ENCODE measurements at places on chromosomes 5 and 9.

- DNase-seq: no peak
Measured at GRCh38 chr5:141634720-141635119, 1.9 kb downstream of the HDAC3 start.

GRCh38 chr5:60779466-60779865 lies 64.6 kb downstream of the ELOVL7 start:
- DNase-seq: no peak

GRCh38 chr9:25702536-25702935 lies 24.3 kb upstream of the TUSC1 start:
- no peak for DNase-seq

- DNase-seq: no peak
Measured at GRCh38 chr9:7578951-7579350, 220.6 kb downstream of the DMAC1 start.

DNA sequence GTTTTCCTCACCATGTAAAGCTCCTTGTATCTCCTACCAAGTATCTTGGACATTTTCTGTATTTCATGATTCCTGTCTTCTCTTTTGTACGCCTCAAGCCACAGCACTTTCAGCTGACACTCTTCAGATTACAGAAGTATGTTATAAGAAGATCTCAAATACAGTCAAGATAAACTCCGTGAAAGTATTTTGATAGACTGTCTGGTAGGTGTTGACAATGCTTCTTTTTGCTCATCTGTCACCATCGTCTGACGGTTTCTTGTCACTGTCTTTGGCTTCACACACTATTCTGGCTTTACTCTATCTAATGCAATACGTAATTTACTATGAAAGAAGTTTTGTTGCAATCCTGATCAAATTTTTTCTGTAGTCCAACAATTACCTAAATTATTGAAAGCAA lies 294.5 kb upstream of the CDH12 start:
- DNase-seq: no peak

GRCh38 chr5:141793881-141794280 lies 84.3 kb downstream of the PCDH1 start:
- DNase-seq: no peak

- DNase-seq: no peak
Measured at GRCh38 chr9:105254226-105254625, 9.8 kb downstream of the SLC44A1 start.

- DNase-seq: no peak
Measured at GRCh38 chr9:545480-545879, 296.0 kb upstream of the DMRT1 start.

DNA sequence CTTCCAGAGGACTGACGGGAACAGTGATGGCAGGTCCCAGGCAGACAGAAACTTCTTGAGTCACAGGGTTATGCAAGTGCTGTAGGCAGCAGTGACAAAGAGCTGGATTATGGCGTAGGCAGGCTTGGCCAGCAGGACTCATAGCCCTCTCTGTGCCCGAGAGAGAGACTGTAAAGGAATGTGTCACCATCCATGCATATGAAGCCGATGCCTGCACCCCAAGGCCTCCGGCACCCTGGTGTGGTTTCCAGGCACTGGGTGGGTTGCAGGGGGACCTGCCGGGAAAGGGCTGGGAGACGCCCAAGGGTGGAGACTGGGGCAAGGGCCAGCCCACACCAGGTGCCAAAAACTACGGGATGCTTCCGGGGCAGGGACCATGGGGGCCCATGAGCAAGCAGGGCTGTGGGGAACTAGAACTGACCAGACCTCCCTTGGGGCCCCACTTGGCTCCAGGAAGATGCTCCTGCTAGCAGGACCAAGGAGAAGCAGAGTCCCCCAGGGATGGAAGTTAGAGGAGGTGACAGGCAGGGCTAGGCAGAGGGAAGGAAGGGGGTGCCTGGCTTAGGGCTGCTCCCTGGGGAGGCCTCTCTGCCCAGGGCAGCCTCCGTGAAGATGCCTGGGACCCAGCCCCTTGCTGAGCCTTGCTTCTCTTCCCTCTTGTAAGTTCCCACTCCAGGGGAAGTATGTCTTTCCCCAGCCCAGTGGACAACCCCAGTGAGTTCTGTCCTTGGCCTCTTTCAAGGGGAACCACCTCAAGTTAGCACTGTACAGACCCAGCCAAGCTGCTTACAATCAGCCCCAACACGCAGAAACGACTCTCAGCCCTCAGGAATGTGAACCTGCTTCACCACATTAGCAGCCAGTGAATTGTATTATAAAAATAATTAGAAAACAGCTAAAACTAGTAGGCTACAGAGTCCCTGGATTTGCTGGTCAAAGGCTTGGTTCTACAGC lies 10.5 kb upstream of the IPPK start:
- no peak for DNase-seq

GRCh38 chr9:33372900-33373299 lies 29.5 kb downstream of the AQP7 start:
- DNase-seq: no peak

DNA sequence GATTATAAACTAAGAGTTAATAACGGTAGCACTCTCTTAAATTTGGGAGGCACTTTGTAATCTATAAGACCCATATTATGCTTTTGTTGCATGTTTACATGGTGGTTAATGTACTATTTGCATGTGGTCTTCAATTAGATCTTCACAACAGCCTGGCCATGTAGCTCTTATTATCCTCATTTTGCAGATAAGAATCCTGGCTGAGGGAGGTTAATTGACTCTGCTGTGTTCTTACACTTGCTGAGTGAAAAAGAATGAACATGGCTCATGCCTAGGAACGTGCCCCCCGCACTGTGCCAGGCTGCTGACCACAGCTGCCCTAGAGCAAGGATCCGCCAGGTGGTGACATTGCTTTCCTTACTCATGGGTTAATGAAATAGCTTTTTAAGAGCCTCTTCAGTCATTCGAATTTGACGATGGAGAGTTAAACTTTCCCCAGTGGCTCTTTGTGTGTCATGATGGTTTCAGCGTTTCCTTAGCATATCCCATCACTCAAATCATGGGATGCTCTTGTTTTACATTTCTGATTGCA lies 97.9 kb downstream of the CDH6 start:
- no peak for DNase-seq

DNA sequence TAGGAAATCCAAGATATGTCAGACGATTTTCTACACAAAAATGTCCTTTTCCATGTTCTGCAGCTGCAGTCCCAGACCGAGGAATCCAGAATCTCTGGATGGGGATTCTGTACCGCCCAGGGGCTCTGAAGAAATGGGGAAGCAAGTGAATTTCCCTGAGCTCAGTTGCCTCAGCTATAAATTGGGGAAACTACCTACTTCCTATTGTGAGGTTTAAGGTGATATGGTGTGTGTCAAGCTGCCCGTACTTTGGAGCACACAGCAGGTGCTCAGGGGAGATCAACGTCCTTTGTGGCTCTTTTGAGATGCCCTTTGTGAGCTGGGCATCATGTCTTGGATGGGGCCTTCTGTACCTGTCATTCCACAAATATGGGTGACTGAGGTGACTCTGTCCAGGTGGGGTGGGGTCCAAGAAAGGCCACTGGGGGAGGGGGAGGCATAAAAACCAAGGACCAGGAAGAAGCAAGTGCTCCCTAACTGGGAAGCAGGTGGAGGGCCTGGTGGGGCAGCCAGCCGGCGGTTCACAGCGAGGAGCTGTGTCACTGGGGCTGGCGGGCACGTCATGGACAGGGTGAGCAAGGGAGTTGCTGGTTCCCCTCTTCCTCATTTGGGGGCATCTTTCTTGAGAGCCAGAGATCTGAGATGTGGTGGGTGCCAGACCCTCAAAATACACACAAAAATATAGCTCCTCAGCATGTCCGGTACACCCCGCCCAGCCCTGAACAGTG lies 116.0 kb downstream of the CRB2 start:
- no peak for DNase-seq

DNA sequence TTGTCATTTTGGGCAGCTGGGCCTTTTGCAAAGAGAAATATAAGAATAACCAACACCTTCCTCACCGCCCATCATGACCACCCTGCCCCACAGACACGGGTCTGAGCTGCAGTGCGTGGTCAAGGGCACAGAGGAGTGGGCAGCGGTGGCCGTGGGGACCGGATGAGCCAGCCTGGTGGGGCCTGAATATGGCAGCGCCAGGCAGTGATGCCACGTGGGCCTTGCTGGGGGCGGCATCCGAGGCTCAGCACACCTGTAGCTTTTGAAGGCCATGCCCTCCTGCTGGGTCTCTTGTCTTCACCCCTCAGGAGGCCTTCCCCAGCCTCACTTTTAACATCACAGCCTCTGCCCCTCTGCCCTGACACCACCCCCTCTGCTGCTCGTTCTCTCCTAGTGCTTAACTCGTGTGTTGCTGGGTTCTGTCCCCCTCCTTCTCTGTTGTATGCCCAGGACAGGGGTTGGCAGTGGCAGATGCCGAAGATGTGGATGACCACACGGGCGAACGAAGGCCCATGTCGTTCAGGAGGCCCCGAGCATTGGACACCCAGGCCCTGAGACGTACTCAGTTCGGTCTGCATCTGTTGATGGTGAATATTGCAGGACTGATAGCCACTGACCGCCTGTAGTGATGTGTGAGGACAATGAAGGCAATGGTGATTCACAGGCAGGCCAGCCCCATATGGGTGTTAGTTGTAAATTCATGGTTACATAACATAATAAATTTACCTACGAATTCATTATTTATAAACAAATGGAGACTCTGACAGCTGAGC lies 46.0 kb downstream of the AHRR start:
- no peak for DNase-seq

DNA sequence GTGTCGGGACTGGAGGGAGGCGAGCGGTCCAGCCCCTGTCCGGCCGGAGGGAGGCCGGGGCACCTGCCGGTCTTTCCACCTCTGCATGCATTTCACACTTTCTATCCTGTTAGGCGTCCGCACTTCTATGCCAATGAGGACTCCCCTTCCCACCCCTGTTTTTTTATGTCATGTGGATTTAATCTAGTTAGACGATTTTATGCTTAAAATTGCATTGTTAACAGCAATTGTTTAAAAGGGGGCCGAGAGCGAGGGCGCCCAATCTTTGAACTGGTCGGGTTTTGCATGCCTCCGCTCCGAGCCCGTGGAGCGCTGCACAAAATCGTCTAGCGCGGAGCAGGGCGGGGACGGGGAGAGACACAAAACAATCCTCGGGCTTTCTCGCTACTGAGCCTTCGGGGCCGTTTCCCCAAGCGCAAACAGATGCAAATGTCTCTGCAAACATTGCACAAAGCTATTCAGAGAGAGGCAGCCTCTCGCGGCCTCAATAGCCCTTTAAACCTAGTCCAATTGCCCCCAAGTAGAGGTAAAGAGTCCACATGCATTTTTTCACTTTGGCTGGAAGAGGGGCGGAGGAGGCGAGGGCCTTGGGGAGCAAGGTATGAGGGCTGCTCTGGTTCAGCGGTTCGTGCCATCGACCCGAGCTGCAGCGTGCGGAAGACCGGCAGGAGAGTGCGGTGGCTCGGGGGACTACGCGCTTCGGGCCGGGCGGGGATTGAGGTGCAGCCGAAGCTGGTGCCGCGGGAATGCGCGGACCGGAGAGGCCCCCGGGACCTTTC lies 37.5 kb upstream of the TIFAB start:
- DNase-seq: no peak

DNA sequence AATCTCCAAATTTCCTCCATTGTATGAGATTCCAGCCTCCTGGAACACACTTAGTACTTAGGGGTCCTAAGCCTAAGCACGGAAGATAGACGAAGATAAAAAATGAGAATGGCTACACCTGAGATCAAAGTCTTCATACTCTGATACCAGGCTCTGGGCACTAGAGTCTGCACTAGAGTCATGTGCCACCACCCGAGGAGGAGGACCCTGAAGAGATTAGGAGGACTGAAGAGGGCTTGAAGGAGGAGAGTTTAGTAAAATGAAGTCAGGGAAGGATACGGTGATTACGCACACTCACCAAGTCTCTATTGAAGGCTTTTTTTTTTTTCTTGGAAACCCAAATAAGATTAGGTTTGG lies 573 bp upstream of the SPATA24 start:
- DNase-seq: no peak

DNA sequence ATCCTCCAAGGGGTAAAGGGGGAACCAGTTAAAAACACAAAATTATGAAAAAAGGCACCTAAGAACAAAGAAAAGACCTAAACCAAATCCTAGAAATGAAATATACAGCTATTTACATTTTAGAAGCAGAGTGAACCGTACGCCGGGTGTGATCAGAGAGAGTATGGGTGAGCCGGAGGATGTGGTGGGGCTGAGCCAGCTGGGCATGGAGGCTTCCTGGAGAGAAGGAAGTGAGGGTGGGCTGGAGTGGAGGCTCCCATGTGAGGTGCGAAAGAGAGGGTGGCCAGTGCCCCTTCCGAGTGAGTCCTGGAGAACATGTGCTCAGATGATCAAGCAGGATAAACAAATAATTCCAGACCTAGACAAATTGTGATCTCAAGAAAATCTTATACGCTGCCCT lies 111.6 kb downstream of the CACNA1B start:
- DNase-seq: no peak

DNA sequence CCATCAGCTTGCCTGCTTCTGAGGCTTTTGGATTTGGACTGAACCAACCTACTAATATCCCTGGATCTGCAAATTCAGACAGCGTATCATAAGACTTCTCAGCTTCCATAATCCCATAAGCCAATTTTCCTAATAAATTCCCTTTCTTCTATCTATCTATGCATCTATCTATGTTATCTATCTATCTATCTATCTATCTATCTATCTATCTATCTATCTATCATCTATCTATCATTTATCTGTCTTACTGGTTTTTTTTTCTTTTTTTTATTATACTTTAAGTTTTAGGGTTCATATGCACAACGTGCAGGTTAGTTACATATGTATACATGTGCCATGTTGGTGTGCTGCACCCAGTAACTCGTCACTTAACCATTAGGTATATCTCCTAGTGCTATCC lies 2045.4 kb upstream of the CDH6 start:
- no peak for DNase-seq

DNA sequence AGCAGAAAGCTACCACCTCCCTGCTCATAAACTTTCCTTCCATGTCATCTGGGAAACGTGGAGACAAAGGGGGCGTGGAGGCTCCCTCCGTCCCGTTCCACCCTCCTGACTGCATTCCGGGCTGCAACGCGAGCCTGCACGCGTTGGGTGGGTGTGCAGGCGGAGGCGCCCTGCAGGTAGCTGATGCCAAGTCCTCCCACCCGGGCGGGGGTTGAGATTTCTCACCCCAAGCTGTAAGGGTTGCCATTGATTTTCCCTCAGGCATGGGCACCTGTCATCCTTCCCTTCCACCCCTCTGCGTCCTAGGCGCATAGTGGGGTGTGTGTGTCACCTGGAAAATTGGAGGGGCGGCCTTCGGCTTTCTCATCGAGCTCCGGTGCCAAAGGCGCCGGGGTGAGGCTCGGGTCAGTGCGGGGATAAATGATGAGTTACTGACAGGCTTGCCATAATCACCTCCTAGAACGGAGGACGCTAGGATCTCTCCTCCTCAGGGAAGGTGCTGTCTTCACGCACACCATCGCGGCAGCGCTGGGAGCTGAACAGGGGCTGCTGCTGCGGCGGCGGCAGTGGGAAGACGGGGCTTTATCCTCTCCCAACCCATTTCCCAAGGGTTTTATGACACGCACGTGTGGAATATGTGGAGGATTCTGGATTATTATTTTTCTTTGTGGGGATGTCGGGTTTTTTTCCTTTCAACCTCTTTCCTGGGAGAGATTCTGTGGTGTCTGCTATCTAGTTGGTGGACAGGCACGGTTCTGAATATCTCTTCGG lies 973 bp downstream of the PLPPR1 start:
- no peak for DNase-seq

- no peak for DNase-seq
Measured at GRCh38 chr9:124384846-124385245, 30.4 kb downstream of the PSMB7 start.
